ENCODE measurements at places on chromosomes 7 and 10.

DNA sequence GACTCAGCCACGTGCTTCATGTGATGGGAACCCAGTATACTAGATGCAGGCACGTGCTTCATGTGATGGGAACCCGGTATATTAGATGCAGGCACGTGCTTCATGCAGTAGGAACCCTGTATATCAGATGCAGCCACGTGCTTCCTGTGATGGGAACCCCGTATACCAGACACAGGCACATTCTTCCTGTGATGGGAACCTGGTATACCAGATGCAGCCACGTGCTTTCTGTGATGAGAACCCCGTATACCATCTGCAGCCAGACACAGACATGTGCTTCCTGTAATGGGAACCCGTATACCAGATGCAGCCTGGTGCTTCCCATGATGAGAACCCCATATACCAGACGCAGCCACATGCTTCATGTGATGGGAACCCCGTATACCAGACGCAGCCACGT, 44.0 kb downstream of the MGMT start:
- DNase-seq = no peak

DNA sequence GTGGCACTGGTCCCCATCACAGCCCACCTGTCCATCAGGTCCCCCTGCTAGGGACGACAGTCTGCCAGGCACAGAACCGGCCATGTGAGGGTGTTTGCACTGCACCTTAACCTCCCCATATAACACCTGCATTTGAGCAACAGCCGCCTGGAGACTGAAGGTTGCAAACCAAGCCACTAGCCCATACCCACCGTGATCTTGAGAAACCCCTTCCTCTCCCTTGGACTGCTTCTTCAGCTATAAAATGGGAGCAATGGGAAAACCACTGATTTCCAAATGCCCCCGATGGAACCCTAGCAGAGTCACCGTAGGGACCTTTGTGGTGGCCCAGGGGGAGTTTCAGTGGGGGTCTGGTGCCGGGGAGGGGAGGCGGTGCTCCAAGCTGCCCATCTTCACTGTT, 120.1 kb downstream of the NPTX2 start:
- DNase-seq = no peak

GRCh38 chr10:33329178-33329577, 5.3 kb downstream of the NRP1 start:
- DNase-seq = no peak

DNA sequence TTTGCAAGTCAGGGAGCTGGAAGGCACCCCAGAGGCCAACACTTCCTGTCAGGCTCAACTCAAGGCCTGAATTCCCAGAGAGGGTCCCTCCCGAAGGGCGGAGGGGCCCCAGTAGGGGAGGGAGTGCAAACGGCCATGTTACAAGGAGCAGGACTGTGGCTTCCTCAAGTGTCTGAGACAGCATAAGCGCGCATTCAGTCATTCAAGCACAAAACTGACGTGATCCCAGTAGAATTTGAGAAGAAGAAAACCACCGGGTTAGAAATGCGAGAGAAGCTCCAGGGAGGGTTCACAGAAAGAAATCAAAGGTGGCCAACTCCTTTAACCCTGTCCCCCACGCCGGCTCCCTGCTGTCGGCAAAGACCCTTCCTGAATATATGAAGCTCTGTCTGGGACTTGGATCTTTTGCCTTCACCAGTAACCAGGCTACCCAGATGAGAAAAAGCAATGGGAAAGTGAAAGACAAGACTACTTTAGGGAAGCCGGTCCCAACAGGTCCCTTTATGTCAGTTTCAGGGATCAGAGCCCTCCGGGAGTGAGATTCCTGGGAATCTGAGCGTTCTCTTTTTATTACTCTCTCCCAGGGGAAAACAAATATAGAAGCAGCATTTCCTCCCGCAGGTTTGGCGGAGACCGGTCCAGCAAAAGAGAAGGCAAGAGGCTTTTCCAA, 1.3 kb downstream of the AFAP1L2 start:
- no peak for DNase-seq

GRCh38 chr7:41336455-41336952, 366.4 kb downstream of the INHBA start:
- no peak for DNase-seq

- DNase-seq = no peak
Observed at GRCh38 chr7:105296491-105296890, 92.2 kb downstream of the SRPK2 start.

DNA sequence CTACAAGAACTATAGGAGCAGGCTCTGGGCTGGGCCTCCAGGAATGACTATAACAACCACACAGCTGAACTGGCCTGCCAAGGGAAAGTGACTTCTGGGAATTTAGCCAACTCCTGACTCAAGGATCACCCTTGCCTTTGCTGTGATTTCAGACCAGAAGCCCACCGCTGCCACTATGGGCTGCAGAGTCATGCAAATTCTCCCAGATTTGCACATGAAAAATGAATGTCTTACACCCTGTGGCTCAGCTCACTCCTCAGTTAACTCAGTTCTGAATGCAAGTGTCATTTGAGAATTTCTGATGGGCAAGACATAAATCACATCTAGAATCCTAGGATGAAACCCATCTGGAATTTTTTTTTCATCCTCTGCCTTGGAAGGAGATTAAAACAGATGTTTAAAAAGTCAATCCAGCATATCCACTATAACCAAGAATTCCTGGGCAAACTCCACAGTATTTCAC, 186.5 kb upstream of the BET1 start:
- DNase-seq = no peak

GRCh38 chr7:117950601-117951260, 77.5 kb upstream of the CTTNBP2 start:
- DNase-seq = no peak

DNA sequence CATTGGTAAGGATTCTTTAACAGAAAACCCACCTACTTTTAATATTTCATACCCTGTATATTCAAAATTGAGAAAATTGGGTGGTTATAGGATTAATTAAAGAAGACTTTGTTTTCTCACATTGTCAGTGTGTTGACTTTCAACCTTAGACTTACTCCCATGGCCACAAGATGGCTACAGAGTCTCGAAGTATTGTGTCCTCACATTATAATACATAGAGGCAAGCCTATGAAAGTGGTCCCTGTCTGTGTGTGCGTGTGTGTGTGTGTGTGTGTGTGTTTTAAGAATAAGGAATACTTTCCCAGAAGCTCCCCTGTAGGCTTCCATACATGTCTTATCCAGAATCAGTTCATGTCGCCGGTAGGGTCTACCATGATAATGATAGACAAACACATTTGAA, 180.0 kb downstream of the PHF14 start:
- no peak for DNase-seq

DNA sequence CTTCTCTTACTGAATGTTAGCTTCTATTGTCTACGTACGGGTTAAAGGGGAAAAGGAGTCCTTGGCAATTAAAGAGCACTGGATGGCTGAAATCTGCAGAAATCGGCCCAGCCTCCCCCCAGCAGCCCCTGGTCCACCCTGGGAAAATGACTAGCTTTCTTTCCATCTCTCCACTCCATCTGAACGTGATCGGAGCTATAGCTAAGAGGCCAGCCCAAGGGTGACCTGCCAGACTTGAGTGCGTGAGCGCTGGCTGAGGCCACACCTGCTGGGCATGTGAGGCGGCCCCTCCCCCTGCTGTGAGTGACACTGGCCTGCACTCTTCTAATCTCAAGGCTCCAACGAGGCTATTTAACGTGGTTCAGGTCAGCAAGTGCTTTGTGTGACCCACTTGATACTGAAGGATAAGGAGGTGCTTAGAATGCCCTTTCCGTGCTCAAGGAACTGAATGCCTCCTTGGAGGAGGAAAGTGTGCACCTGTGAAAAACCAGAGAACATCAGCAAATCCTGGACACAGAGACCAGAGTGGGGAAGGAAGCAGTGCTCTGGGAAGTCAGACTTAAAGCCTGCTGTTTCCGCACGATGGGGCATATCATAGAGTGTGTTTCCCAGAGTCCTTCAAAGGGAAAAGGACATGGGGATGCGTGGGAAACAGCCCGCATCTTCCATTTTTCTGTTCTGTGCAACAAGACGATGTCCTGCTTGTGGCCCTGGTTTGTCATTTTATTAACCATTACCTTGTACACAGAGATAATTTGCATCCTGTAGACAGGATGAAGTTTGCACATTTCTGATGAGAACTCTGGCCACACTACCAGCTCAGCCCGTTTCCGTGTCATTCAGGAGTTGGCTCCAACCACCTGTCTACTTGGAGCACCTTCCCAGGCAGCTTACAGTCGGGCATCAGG, 12.5 kb upstream of the MNX1 start:
- no peak for DNase-seq

All from stimulated activated CD4-positive, alpha-beta T cell treated with anti-CD3 and anti-CD28 coated beads, Interleukin-12 subunit alpha, Interleukin-12 subunit beta, amount 100 ng/mL, for 24 hours (primary cell).